ENCODE measurements at places on chromosomes 5 and 9.

DNA sequence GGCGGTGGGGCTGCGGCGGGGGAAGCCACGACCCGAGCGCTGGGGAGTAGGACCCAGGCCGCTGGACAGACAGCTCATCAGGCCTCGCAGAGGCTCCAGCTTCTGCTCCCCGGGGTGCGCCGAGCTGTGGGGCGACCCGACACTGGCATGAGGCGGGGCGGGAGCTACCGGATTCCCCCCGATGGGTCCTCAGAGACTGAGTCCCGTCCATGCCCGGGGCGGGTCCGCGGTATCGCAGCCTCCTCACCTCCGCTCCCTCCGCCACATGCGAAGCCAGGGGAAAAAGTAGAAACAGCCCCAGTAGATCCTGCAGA lies 2.6 kb upstream of the CCL27 start:
- DNase-seq = no peak

GRCh38 chr9:137643921-137644320 lies 25.1 kb downstream of the EHMT1 start:
- no peak for DNase-seq

- DNase-seq = no peak
These were observed 416.2 kb downstream of the IRX2 start for GRCh38 chr5:2335125-2335732.

DNA sequence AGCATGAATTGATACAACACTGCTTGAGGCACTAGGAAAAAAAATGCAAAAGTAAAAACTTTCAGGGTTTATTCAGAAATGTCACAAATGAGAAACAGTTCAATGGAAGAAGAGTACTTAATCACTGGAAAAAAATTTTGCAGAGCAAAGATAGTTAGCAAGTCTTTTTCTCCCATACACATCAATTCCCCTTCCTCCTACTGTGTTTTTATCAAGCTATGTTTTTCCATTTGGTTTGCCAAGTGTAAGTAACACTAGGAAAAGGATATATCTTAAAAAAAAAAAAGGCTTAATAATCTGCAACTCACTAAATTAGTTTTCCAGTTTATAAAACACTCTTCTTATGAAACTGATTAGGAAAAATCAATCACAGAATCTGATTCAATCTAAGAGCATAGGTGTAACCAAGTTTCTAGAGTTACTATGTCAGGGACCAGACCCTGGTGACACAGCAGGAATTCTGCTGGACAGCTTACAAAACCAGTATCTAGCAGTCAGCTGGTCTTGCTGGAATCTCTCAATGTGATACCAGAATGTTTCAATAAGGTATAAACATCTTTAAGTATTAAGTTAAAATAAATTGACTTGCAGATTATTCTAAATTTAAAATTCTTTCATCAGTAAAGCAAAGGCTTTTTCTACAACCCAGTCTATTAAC lies 34.7 kb downstream of the RNF145 start:
- no peak for DNase-seq

DNA sequence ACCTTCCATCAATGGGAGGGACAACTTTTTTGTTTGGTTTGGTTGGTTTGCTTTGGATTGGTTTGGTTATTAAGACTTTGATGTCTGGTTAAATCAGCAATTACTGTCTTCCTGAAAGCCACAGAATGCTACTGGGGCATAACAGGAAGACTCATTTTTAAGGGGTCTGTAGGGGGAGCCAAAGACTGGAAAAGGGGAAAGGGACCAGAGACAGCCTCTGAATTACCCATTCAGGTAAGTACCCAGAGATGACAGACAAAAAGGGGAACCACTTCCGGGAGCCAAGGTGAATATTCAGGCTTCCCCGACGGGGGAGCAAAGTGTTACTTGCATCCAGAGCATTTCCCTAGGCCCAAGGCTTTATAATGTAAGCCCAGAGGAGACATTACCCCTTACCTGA lies 4.6 kb upstream of the FEM1C start:
- DNase-seq = no peak

DNA sequence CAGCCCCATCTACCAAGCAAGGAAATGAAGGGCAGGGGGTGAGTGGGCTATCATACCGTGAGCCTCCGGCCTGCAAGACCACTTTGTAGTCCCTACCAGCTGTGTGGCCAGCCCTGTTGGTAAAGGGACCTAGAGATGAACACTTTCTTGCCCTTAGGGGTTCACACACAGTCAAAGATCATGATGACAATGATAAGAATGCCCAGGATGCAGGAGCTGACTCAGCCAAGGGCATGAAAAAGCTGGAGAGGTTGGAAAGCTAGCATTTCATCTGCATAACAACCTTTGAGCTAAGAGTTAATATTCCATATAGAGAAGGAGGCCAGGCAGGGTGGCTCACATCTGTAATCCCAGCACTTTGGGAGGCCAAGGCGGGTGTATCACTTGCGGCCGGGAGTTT lies 19.2 kb upstream of the FGFR4 start:
- DNase-seq = no peak

DNA sequence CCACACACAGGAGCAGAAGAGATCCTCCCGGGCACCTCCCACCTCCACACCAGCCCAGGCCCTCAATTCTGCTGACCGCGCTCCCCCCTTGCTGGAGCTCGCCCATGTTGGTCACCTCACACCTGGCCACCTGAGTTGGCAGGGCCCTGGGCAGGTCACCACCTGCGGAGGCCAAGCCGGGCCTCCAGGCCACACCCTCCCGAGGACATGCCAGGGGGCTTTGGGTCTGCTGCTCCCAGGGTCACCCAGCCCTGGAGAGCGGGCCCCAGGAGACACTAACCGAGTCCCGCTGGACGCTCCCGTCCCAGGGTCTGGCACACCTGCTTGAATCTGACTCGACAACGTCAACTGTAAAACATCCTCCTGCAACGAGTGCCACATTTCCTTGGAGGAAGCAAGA lies 2.1 kb downstream of the SOHLH1 start:
- DNase-seq = no peak

GRCh38 chr5:39947657-39948056 lies 522.9 kb upstream of the DAB2 start:
- no peak for DNase-seq

DNA sequence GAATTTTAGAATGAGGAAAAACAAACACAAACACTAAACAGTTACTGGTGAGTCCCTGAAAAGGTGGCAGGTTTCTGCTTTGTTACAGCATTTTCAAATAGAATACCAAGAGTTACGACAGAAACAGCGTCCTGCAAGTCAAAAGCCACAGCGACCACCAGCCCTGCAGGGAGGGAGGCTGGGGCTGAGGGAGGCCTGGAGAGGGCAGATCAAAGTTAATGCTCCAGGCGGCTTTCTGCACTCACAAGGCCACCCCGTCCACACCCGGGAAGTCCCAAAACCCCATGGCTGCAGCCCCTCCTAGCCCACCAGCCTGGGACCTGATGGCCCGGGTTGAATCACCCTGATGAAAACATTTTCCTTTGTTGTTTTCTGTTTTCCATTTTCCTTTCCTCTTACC lies 29.3 kb downstream of the COL23A1 start:
- no peak for DNase-seq

DNA sequence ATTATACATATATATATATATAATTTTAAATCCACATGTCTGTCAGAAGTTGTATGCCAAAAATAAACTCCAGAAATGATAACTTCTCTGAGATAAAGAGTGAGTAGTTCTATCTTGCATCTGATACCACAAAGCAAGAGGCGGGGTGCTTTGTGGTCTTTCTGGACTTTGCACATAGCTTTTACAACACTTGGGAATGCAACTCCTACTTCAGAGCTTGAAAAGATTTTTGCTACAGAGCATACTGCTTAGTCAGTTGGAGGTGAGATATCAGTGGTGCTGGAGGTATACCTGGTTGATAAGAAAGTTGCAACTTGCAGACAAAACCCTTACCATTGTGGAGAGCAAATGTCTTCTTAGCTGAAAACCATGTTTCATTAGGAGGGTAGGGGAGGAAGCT lies 1384.5 kb upstream of the NUDT12 start:
- DNase-seq = no peak

- no peak for DNase-seq
These were observed 65.2 kb upstream of the PHF24 start for GRCh38 chr9:34892886-34893285.

- DNase-seq = no peak
These were observed 8.9 kb upstream of the PKD2L2 start for GRCh38 chr5:137880313-137880712.

DNA sequence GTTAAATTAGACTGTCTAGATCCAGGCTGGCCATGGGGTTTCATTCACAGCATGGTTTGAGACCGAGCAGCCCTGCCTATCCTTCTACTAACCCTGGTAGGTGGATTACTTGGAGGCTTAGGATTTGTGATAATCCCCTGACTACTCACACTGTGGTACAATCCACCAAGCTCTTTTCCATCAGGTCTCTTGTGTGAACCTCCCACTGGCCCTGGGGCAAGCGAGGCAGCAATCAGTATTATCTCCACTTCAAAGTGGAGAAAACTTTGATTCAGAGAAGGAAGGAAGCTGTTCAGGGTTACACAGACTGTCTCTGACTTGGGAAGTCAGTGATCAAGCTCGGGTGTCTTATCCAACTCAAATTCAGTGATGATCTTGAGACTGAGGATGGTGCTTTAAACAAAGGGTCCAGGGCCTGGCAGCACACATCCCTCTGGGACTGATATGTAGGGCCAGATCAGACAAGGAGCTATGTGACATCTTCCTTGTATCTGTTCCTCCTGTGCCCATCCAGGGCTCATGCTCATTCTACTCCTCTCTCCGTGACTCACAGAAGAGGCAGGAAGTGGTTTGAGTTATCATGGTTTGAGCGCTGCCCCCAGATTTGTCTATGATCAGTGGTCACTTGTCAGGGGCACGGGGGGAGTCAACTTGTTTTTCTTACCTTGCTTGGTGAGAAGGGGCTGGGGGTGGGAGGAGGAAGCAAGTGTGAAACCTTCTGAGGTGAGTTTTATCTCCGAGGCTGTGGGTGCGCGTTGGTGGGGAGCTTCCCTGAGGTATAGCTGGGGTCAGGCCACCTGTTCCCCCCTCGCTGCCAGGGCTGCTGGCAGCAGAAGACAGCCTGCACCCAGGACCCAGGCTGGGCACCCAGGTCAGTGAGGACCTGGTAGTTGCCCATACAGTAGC lies 48.6 kb downstream of the RGS3 start:
- peak; percentile 36 for DNase-seq

- no peak for DNase-seq
These were observed 82.7 kb downstream of the C9orf152 start for GRCh38 chr9:110125207-110125751.

DNA sequence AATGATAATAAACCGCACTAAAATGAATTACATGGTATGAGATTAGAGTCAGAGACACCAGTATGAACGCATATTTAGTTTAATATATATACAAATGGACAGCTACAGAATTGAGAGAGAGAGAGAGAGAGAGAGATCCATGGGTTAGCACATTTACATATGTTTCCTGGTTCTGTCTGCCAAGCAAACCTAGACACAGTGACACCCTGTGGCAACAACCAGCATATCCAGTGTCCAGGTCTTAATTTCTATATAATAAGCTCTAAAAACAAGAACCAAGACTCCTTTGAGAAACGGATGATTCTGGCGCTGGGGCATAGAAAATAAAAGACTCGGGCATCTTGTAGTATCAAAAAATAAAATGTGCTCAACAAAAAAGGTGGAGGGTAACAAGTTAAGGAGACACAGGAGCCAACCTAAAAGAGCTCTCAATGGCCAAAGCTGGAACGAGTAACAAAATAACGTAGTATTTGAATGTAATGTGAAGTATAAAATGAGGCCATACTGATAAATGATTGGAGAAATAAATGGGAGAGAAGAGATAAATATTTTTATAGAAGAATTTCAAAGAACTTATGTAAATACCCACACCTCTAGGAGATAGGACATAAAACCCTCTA lies 84.5 kb downstream of the RFX3 start:
- no peak for DNase-seq

GRCh38 chr9:6052293-6052919 lies 37.0 kb upstream of the RANBP6 start:
- DNase-seq = no peak

DNA sequence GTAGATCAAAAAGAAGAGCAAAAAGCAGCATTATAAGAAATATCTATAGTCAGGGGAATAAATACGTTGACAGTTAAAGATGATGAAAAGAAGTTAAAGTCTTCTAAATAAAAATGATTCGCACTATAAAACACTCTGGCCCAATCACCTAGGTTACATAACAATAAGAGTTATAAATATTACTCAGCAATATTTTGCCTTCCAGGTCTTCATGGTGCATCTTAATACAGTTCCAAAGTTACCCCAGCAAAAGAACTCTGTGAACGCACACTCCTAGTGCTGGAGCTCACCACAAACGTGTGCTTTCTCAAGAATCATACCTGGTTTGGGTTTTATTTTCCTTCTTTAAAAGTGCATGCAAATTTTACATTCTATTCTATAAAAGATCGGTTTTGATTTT lies 44.7 kb downstream of the EPB41L4A start:
- no peak for DNase-seq

DNA sequence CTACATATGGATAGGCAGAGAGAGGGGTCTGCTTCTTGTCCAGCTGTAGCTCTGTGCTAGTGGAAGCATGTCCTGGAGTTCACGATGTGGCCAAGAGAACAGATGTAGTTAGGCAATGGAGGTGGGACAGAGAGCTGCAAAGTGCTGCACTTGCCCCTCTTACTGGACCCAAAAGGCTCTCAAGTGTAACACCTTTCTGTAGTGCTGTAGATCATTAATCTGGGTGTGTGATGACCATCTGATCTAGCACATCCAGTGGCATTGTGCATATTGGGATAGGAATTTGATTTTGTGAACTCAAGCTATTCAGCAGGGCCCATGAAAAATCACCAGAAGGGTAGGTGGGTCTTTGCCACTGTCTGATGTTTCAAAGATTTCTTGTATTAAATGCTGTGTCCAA lies 151.4 kb downstream of the KDM4C start:
- no peak for DNase-seq

DNA sequence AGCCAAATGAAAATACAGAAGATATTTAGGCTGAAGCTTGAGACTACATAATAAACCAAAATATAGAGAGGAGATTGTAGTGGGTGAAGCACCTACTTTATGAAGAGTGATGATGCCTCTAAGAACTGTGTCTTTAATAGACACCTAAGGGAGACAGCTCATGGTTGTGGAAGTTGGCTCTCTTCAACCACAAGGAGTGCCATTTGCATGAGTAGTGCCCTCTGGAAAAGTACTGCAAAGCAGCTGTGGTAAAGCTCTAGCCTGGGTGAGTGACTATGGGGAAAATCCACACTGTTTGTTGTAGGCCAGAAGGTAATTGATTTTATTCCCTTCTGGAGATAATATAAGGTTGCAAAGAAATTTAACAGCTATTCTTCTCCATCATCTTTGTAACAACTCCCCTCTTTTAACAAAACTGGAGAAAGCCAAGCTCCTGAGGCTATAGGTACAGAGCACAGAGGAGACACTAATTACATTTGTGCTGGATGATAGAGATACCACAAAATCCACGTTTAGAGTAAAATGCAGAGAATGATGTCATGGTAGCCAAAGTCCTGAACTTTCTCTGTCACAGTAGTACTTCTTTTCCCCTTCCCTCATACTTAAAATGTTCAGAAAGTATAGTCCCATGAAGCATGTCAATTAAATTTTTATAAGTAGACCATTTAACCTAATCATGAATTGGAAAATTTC lies 122.8 kb downstream of the STARD4 start:
- no peak for DNase-seq

GRCh38 chr5:61623401-61624069 lies 291.5 kb downstream of the ZSWIM6 start:
- DNase-seq = no peak

- DNase-seq = no peak
These were observed 698 bp upstream of the SEC24A start for GRCh38 chr5:134647750-134648424.

- DNase-seq = no peak
These were observed 462.7 kb downstream of the EBF1 start for GRCh38 chr5:158637039-158637438.

GRCh38 chr5:65927503-65928321 lies 1.3 kb downstream of the ERBIN start:
- no peak for DNase-seq

Measured in stimulated activated CD4-positive, alpha-beta T cell treated with anti-CD3 and anti-CD28 coated beads, Interleukin-15, amount 100 ng/mL, for 1 hour (primary cell).